ENCODE measurements at places on chromosomes 2 and 18.

DNA sequence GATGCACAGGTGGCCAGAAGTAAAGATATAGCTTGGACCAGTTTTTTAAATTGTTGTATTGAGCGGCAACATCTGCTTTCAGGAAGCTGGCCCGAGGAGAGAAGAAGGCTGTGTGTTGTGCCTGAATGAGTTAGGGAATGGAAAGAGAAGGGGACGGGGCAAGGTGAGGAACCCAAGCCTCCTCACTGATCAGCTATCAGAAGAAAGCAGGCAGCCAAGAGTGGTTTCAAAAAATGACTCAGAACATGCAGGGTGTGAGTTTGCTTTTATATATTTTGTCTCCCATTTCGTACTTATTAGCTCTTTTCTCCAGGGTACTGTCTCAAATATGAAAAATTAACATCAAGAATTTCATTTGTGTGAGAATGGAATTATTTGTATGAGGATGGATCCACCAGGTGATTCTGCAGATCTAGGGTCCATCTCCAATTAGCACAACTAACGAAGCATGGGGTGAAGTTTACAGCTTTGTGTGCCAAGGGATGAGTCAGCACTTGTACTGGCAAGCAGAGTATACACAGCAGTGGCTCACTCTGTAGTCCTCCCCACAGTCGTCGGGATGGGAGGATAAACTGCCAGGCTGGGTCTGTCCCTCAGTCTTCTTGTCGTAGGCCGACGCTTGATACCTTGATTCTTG lies 175.7 kb downstream of the PIEZO2 start:
- DNase-seq: peak; percentile 15

GRCh38 chr18:62744076-62744968 lies 29.0 kb downstream of the PHLPP1 start:
- no peak for DNase-seq

DNA sequence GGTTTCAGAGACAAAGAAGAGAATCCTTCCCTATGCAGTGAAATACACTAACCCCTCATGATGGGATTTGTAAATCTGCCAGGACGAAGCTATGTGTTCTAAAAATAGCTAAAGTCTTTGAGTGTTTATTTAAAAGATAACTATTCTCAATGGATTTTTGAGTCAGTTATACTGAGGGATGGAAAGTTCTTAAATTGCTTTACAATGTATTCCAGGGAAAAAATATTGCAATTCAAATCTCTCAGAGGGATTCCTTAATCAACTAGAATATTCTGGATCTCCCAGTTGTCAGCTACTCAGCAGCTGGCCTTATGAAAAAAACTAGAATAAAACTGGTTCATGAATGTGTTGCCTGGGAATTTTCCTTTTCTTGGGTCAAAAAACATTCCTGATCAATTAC lies 312.4 kb downstream of the PLCL1 start:
- no peak for DNase-seq

GRCh38 chr2:74286725-74287124 lies 56.5 kb downstream of the SLC4A5 start:
- DNase-seq: no peak

GRCh38 chr18:33369711-33370449 lies 70.6 kb downstream of the CCDC178 start:
- peak; percentile 1 for DNase-seq

Data from RWPE1 (cell line).